ENCODE measurements at places on chromosomes 7 and 10.
A peak's percentile ranks its signal among the peaks of the same experiment; 100 is the strongest.

- no peak for DNase-seq
These were observed 32.3 kb upstream of the BHLHA15 start for GRCh38 chr7:98178762-98179490.

DNA sequence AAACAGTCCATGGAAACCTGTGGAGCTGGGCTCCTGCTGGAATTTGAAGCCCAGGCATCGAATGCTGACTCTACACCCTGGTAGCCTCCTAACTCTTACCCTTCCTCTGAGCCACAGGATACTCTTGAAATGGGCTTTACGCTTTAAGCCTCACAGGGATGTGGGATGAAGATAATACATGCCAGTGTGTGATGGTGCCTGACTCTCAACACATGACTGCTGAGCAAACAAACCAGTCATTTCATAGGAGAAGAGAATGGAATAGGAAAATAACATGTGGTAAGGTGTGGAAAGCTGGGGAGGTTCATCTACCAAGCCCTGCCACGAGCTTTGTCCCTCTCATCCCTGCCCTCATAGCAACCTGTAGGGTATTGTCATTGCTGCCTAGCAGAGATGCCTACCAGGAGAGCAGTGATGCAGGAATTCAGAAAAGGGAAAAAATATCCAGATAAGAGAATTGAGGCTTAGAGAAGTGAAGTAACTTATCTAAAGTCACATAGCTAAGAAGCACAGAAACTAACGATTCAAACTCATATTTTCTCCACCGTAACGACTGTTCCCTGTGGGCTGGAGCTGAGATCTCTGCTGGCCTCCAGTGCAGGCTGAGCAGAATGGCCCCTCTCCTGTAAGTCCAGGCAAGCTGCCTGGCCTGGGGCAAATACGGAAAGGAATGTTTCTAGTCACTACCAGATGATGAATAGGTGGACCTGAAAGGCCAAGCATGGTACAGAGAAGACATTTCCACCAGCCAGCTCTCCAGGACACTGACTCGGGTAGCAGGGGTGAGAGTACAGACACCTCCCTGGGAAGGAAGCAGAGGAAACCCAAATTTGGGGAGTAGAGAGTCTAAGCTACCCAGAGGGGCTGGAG lies 90.2 kb upstream of the DUSP5 start:
- DNase-seq, result no peak

GRCh38 chr10:31081937-31082840 lies 50.5 kb upstream of the ZNF438 start:
- DNase-seq, result no peak

- no peak for DNase-seq
These were observed 28.8 kb downstream of the ARL4A start for GRCh38 chr7:12716134-12716681.

- DNase-seq, result peak; percentile 61
These were observed 11.3 kb upstream of the KAZALD1 start for GRCh38 chr10:101050208-101051069.

- no peak for DNase-seq
These were observed 37.2 kb upstream of the TMEM273 start for GRCh38 chr10:49225218-49225876.

DNA sequence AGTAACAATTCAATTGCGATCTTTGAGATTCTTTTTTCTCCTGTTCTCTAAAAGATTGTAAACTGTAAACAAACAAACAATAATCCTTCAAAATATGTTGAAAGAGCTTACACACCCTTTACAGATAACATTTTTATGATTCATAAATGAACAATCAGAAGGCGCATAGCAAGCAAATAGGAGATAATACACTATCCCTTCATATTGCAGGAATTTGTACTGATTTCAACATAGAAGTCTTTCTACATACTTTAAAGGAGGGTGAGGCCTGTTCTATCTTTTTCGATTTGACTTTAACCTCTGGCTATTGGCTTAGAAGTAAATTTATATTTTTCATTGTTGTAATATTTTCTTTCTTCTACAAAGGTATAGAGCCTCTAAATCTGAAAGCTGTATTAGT lies 57.2 kb downstream of the TFEC start:
- no peak for DNase-seq

Measured in NCI-H2081 (cell line).